ENCODE measurements at places on chromosomes 1 and 21. TPM values are rescaled to one million over a fixed set of nuclear protein-coding genes. Genes with fewer than 3 reads are reported as not detected.

- no peak for DNase-seq
Measured at GRCh38 chr1:181141431-181141910, 53.0 kb downstream of the IER5 start.

GRCh38 chr1:216183007-216183406 lies 240.2 kb downstream of the USH2A start:
- no peak for DNase-seq

Gene CD58
- total RNA-seq = 21.7 TPM

Gene AMY1C
- total RNA-seq = not detected

Data from T-helper 17 cell (primary cell).